ENCODE measurements at places on chromosomes 2 and 18.

DNA sequence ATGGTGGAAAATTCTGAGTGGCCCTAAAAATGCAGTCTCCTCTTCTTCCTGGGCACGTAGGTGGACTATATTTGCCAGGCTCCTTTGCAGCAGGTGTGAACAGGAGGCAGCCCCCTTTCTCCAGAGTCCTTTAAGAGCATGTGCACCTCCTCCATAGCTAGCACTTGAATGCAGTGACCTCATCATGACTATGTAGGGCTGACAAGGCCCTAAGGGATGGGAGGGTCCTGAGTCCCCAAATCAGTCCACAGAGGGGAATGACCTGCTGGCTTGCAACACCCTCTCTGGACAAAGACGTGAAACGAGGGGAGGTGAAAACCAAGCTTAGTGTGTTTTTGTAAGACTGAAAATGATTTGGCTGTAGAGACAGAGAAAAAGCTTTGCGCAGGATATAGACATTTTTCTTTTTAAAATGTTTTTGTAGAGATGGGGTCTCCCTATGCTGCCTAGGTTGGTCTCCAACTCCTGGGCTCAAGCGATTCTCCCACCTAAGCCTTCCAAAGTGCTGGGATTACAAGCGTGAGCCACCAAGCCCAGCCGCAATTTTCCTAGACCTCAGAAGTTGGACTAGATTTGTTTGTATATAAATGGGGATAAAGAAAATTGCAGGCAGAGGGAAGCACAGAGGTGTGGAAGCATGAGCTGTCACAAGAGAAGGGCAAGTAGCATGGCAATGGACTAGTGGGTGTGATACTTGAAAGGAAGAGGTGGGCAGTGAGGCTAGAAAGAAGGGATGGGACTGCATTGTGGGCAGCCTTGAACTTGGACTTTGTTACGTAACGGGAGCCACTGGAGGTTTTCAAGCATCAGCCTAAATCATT is 28.8 kb downstream of the LONRF2 start:
- DNase-seq, result no peak
- H3K27me3 ChIP-seq, result peaks cover 9% of the 10 kb centered on the region
- no peak overlapping the region for H3K27ac ChIP-seq

- peaks cover 8% of the 10 kb centered on the region for H3K4me1 ChIP-seq
- H3K36me3 ChIP-seq, result no peaks in the 10 kb centered on the region
Measured at GRCh38 chr2:227783404-227784138, 30.1 kb upstream of the CCL20 start.

- peaks cover 3% of the 10 kb centered on the region for H3K36me3 ChIP-seq
- H3K27ac ChIP-seq, result no peak overlapping the region
- H3K27me3 ChIP-seq, result no peaks in the 10 kb centered on the region
Measured at GRCh38 chr2:96764253-96764637, 3.5 kb downstream of the CNNM4 start.

GRCh38 chr2:9752441-9753275 is 90.6 kb upstream of the TAF1B start:
- H3K4me1 ChIP-seq, result peaks cover 70% of the 10 kb centered on the region
- H3K4me3 ChIP-seq, result peak overlapping the region; percentile 76
- H3K27ac ChIP-seq, result peak overlapping the region; percentile 95
- H3K27me3 ChIP-seq, result peaks cover 49% of the 10 kb centered on the region
- H3K36me3 ChIP-seq, result no peaks in the 10 kb centered on the region

GRCh38 chr2:134128746-134129145 is 125.1 kb upstream of the MGAT5 start:
- H3K27ac ChIP-seq, result no peak overlapping the region
- DNase-seq, result no peak
- H3K36me3 ChIP-seq, result peaks cover 29% of the 10 kb centered on the region

DNA sequence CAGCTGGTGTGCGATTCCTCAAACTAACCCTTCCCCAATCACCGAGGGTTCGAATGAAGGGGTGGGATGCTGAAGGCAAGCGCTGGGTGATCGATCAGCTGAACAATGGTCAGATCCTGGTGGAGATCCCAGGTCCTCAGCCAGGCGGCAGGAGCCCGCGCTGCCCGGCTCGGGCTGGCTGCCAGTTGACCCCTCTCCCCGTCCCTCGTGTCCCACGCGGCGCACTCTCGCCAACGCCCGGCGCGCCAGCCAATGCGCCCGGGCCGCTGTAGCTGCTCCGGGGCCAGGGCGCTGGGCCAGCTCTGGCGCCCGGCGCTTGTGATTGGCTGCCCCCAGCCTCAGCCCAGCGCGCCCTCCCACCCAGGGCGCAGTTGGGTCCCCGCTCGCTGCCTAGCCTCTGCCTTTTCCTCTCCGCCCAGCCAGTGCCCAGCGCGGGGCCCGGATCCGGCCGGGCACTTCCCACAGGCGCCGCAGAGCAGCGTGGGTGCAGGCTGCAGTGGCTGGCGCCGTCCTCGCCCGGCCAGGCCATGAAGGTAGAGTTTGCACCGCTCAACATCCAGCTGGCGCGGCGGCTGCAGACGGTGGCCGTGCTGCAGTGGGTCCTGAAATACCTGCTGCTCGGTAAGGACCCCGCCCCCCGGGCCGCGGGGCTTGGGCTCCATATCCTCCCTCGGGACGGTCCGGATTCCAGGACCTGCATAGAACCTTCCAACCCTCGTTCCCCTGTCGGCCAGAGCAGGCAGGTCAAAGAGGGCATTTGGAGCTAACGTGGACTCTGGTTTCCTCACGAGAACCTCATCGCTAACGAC is at the start of gene MOGAT1:
Gene MOGAT1, plus strand, starts transcription at position 400 of the 809 bp plus-strand sequence. Its CDS starts 128 bp downstream, at position 528.
- no peaks in the 10 kb centered on the region for H3K36me3 ChIP-seq
- H3K27ac ChIP-seq, result no peak within 1 kb of the TSS
- H3K4me3 ChIP-seq, result no peak within 1 kb of the TSS
- DNase-seq, result no peak

DNA sequence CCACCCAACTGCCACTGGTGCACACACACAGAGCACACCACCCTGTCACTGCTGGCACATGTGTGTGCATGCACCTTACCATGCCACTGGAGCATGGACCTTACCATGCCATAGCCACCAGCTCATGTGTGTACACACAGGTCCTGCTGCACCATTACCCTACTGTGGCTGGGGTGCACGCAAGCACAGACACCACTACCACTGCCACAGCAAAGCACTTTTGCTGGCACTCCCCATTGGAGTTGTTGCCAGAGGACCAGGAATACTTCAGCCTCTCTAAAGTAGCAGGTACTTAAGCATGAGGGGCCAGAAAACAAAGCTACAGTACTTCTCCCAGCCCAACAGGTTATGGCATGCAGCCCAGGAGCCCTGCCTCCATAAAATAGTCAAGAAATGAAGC is 404.8 kb downstream of the MBD2 start:
- no peaks in the 10 kb centered on the region for H3K4me1 ChIP-seq
- H3K27ac ChIP-seq, result no peak overlapping the region
- H3K27me3 ChIP-seq, result no peaks in the 10 kb centered on the region
- H3K36me3 ChIP-seq, result no peaks in the 10 kb centered on the region
- no peak overlapping the region for H3K4me3 ChIP-seq
- no peak for DNase-seq

- H3K36me3 ChIP-seq, result peaks cover 17% of the 10 kb centered on the region
- no peaks in the 10 kb centered on the region for H3K27me3 ChIP-seq
- no peak overlapping the region for H3K27ac ChIP-seq
- DNase-seq, result no peak
- H3K4me3 ChIP-seq, result no peak overlapping the region
Measured at GRCh38 chr2:143482771-143483170, 353.6 kb downstream of the ARHGAP15 start.

GRCh38 chr2:190838492-190838910 is 42.1 kb upstream of the GLS start:
- H3K27ac ChIP-seq, result no peak overlapping the region
- H3K27me3 ChIP-seq, result peaks cover 4% of the 10 kb centered on the region
- H3K4me1 ChIP-seq, result no peaks in the 10 kb centered on the region
- no peak for DNase-seq
- H3K36me3 ChIP-seq, result no peaks in the 10 kb centered on the region
- no peak overlapping the region for H3K4me3 ChIP-seq

DNA sequence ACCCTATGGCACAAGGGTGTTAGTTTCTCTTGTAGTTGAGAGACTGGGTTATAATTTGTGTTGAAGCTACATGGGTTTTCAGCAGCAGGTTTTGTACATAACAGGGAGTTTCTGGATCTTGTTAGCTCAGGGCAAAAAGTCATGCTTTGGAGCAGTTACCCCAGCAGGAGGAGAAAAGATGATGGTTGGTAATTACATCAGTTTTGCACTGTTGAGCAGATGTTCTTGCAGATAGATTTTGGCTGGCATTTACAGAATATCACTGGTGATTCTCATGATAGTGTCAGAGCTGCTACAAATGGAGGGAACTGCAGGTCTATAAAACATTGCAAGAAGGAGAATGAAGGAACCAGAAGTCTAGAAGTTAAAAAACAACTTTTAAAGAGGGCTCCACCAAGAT is 215.2 kb upstream of the ATP5MC3 start:
- no peaks in the 10 kb centered on the region for H3K4me1 ChIP-seq
- H3K36me3 ChIP-seq, result no peaks in the 10 kb centered on the region
- peaks cover 3% of the 10 kb centered on the region for H3K27me3 ChIP-seq
- no peak for DNase-seq
- H3K4me3 ChIP-seq, result no peak overlapping the region
- H3K27ac ChIP-seq, result no peak overlapping the region

GRCh38 chr2:67055387-67056304 is 341.5 kb upstream of the ETAA1 start:
- no peaks in the 10 kb centered on the region for H3K27me3 ChIP-seq
- no peaks in the 10 kb centered on the region for H3K4me1 ChIP-seq
- H3K4me3 ChIP-seq, result no peak overlapping the region
- H3K36me3 ChIP-seq, result no peaks in the 10 kb centered on the region
- no peak for DNase-seq

GRCh38 chr18:67302043-67302442 is 214.5 kb downstream of the DSEL start:
- DNase-seq, result no peak
- H3K36me3 ChIP-seq, result peaks cover 2% of the 10 kb centered on the region
- H3K27me3 ChIP-seq, result no peaks in the 10 kb centered on the region
- peaks cover 16% of the 10 kb centered on the region for H3K4me1 ChIP-seq
- no peak overlapping the region for H3K4me3 ChIP-seq

DNA sequence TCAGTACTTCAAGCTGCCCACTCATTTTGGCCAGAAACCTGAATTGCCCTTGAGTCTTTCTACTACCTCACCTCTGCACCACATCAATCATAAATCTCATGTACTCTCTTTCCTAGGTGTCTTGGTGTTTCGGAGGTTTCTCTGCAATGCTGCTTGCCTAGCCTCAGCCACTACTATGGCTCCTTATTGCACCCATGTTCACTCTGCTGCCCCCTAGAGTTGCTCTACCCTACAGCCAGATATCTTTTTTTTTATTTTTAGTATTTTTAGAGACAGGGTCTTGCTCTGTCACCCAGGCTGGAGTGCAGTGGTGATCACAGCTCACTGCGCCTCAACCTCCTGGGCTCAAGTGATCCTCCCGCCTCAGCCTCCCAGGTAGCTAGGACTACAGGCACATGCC is 413.0 kb downstream of the PTPRM start:
- no peaks in the 10 kb centered on the region for H3K27me3 ChIP-seq
- H3K36me3 ChIP-seq, result no peaks in the 10 kb centered on the region
- no peak for DNase-seq
- H3K4me1 ChIP-seq, result no peaks in the 10 kb centered on the region
- H3K27ac ChIP-seq, result no peak overlapping the region

GRCh38 chr2:112791019-112791418 is 6.7 kb upstream of the IL1A start:
- no peak overlapping the region for H3K4me3 ChIP-seq
- no peak for DNase-seq
- no peaks in the 10 kb centered on the region for H3K27me3 ChIP-seq
- peaks cover 2% of the 10 kb centered on the region for H3K36me3 ChIP-seq

DNA sequence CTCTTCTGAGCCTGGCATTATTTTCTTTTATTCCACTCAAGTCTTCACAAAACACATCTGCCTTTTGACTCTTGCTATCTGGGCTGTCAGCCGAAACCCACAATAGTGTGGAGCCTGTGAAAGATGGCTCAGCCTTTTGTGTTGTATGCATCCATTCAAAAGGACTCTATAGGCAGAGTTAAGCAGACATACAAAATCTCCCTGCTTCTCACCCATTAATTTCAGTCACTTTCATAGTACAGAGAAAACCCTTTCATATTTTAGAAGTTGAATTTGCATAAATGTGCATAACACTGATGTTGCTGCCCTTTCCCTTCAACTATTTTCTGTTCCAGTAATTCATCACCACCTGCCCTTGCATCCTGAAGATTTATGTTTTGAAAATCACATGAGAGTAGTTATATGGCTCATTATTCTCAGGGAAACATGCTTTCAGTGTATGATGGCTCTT is 154.6 kb downstream of the EVA1A start:
- DNase-seq, result no peak
- no peaks in the 10 kb centered on the region for H3K27me3 ChIP-seq
- no peak overlapping the region for H3K4me3 ChIP-seq
- no peaks in the 10 kb centered on the region for H3K4me1 ChIP-seq

DNA sequence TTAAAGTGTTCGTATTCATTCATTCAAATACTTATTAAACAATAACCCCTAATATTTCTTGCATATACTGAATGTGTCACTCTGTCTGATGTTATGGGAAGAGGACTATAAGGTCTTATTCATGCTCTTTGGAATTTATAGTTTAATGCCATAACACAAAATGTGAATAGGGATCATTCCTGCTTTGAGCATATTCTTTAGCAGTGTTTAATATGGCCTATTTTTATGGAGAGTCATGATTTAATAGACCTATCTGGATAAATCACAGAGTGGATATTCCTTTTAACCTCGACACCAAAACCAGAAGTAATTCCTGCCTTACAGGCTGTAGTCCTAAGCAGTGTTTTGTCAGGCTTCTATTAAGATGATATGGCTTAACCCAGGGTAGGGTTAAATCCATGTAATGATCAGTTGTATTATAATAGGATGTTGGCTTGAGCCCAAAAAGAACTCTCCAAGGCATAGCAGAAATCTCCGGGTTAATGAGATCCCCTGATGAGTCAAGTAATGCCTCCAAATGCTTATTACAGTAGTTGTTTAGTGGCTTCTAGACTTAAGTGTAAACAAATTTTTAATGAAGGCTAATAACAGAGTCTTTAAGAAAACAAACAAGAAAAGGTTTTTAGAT is 54.3 kb downstream of the GULP1 start:
- no peak overlapping the region for H3K27ac ChIP-seq
- H3K4me3 ChIP-seq, result no peak overlapping the region
- no peaks in the 10 kb centered on the region for H3K27me3 ChIP-seq
- H3K4me1 ChIP-seq, result no peaks in the 10 kb centered on the region
- DNase-seq, result no peak

GRCh38 chr2:206296128-206296527 is 21.7 kb downstream of the ZDBF2 start:
- peaks cover 13% of the 10 kb centered on the region for H3K36me3 ChIP-seq
- no peaks in the 10 kb centered on the region for H3K4me1 ChIP-seq
- H3K27me3 ChIP-seq, result no peaks in the 10 kb centered on the region
- H3K4me3 ChIP-seq, result no peak overlapping the region
- H3K27ac ChIP-seq, result no peak overlapping the region
- no peak for DNase-seq

GRCh38 chr2:238281826-238282480 is 6.5 kb downstream of the PER2 start:
- H3K4me3 ChIP-seq, result no peak overlapping the region
- no peak for DNase-seq
- H3K27ac ChIP-seq, result no peak overlapping the region
- H3K4me1 ChIP-seq, result peaks cover 10% of the 10 kb centered on the region

GRCh38 chr2:152406119-152406835 is 71.3 kb downstream of the FMNL2 start:
- DNase-seq, result no peak
- peaks cover 4% of the 10 kb centered on the region for H3K27me3 ChIP-seq
- H3K4me1 ChIP-seq, result peaks cover 35% of the 10 kb centered on the region
- no peak overlapping the region for H3K4me3 ChIP-seq
- H3K27ac ChIP-seq, result no peak overlapping the region

GRCh38 chr2:166468124-166469024 is 25.7 kb downstream of the SCN7A start:
- no peak for DNase-seq
- no peaks in the 10 kb centered on the region for H3K27me3 ChIP-seq
- no peaks in the 10 kb centered on the region for H3K36me3 ChIP-seq
- H3K4me1 ChIP-seq, result no peaks in the 10 kb centered on the region

Data from activated naive CD4-positive, alpha-beta T cell treated with anti-CD3 and anti-CD28 coated beads, Interleukin-2, amount 10 ng/mL, durations not matched to agents 7 days and 5 days (primary cell).